MM.1S (cell line): ENCODE measurements at places on chromosomes 6 and 20.

- no peak overlapping the region for H3K27ac ChIP-seq
- H3K4me1 ChIP-seq: no peaks in the 10 kb centered on the region
- H3K36me3 ChIP-seq: no peaks in the 10 kb centered on the region
Observed at GRCh38 chr20:3494218-3494617, 23.4 kb downstream of the ATRN start.

- H3K4me3 ChIP-seq: no peak overlapping the region
- H3K27ac ChIP-seq: no peak overlapping the region
- DNase-seq: no peak
- no peaks in the 10 kb centered on the region for H3K27me3 ChIP-seq
Observed at GRCh38 chr6:92114091-92114675, 1305.2 kb downstream of the EPHA7 start.

- H3K4me3 ChIP-seq: no peak overlapping the region
- DNase-seq: no peak
- peaks cover 11% of the 10 kb centered on the region for H3K4me1 ChIP-seq
- H3K27ac ChIP-seq: no peak overlapping the region
- H3K27me3 ChIP-seq: no peaks in the 10 kb centered on the region
Observed at GRCh38 chr20:39016041-39016440, 53.9 kb downstream of the DHX35 start.

- no peak overlapping the region for H3K27ac ChIP-seq
- H3K4me3 ChIP-seq: no peak overlapping the region
- no peaks in the 10 kb centered on the region for H3K36me3 ChIP-seq
- no peaks in the 10 kb centered on the region for H3K27me3 ChIP-seq
Observed at GRCh38 chr6:20997143-20997769, 463.0 kb downstream of the CDKAL1 start.

DNA sequence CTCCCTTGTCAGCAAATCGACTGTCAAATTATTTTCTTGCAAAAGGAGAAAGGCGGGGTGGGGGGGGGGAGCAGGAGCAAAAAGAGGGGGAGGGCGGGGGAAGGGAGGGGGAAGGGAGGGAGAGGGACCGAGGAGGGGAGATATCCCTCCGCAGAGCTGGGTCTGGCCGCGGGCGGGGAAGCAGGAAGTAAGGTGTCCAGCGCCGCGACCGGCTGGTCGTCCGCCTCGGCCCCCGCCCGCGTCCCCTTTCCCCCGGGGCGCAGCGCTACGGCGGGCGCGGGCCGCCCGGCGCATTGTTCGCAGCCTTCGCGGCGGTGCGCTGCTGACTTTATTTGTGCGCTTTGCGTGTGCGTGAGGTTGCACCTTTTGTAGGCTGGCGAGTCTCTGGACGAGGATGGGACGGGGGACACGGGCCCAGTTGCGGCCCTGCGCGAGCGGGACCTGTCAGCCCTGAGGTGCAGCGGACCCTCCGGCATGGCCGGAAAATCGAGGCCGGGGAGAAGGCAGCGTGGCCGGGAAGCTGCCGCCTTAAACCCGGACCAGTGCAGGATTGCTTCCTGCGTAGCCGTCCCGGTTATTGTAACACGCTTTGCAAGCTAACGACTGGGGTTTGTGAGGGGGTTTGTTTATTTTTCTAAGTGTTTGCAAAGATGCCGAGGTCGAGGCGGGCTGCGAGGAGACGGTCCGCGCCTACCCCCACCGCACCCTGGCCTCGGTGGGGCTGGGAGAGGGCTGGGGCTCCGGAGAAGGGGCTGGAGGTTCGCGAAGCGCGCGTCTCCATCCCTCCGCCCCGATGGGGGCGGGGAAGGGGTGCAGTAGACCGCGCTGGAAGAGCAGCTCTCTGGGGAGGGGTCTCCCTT, 675 bp upstream of the TRERF1 start:
- DNase-seq: peak; percentile 71
- peak overlapping the region; percentile 82 for H3K27ac ChIP-seq
- H3K4me1 ChIP-seq: peaks cover 12% of the 10 kb centered on the region; the same call in 1 of the 2 replicates
- no peaks in the 10 kb centered on the region; the same call in 1 of the 2 replicates for H3K36me3 ChIP-seq

- no peak overlapping the region for H3K27ac ChIP-seq
- H3K36me3 ChIP-seq: no peaks in the 10 kb centered on the region
- peaks cover 33% of the 10 kb centered on the region for H3K4me1 ChIP-seq
- H3K4me3 ChIP-seq: no peak overlapping the region
Observed at GRCh38 chr6:45003387-45003786, 324.7 kb upstream of the RUNX2 start.

- no peak overlapping the region for H3K27ac ChIP-seq
- H3K36me3 ChIP-seq: no peaks in the 10 kb centered on the region
- H3K4me3 ChIP-seq: no peak overlapping the region
- DNase-seq: no peak
- H3K4me1 ChIP-seq: no peaks in the 10 kb centered on the region
Observed at GRCh38 chr20:25534845-25535244, 50.5 kb downstream of the NINL start.

DNA sequence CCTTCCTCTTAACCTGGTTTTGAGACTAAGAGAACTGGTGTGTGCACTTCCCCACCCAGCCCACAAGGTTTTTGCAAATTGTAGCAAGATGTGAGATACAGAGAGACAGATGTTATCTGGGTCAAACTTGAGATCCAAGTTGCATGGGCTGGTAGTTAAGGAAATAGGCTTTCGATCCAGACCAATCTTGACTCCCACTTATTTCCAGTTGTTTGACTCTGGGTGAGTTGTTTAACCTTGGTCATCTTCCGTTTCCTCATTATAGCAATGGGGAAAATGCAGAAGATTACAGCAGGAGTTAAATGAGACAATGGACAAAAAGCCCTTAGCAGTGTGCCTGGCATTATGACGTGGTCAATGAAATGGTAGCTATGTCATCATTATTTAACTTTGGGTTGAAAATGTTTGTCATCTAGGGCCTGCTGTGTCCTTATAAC, 1.7 kb downstream of the SNX21 start:
- H3K4me3 ChIP-seq: no peak overlapping the region
- no peaks in the 10 kb centered on the region for H3K4me1 ChIP-seq
- DNase-seq: no peak
- no peaks in the 10 kb centered on the region for H3K36me3 ChIP-seq
- H3K27ac ChIP-seq: no peak overlapping the region
- H3K27me3 ChIP-seq: no peaks in the 10 kb centered on the region

GRCh38 chr20:23507346-23507745, 16.4 kb downstream of the CST8 start:
- H3K4me1 ChIP-seq: no peaks in the 10 kb centered on the region
- H3K4me3 ChIP-seq: no peak overlapping the region
- no peak for DNase-seq
- no peaks in the 10 kb centered on the region for H3K27me3 ChIP-seq
- H3K27ac ChIP-seq: no peak overlapping the region

- no peak overlapping the region for H3K4me3 ChIP-seq
- peaks cover 41% of the 10 kb centered on the region for H3K4me1 ChIP-seq
- no peaks in the 10 kb centered on the region for H3K27me3 ChIP-seq
- no peaks in the 10 kb centered on the region for H3K36me3 ChIP-seq
- no peak overlapping the region for H3K27ac ChIP-seq
Observed at GRCh38 chr6:45702849-45703739, 312.6 kb downstream of the CLIC5 start.

GRCh38 chr6:11500008-11500407, 37.5 kb upstream of the TMEM170B start:
- no peaks in the 10 kb centered on the region for H3K4me1 ChIP-seq
- no peak for DNase-seq
- no peaks in the 10 kb centered on the region for H3K36me3 ChIP-seq

GRCh38 chr20:50298554-50299324, 108.1 kb downstream of the CEBPB start:
- DNase-seq: no peak
- H3K4me3 ChIP-seq: no peak overlapping the region
- no peak overlapping the region for H3K27ac ChIP-seq
- no peaks in the 10 kb centered on the region for H3K36me3 ChIP-seq
- H3K4me1 ChIP-seq: no peaks in the 10 kb centered on the region

GRCh38 chr6:14876778-14877613, 368.9 kb upstream of the JARID2 start:
- H3K27ac ChIP-seq: no peak overlapping the region
- H3K4me3 ChIP-seq: no peak overlapping the region
- no peaks in the 10 kb centered on the region for H3K27me3 ChIP-seq
- no peaks in the 10 kb centered on the region for H3K4me1 ChIP-seq
- H3K36me3 ChIP-seq: no peaks in the 10 kb centered on the region

DNA sequence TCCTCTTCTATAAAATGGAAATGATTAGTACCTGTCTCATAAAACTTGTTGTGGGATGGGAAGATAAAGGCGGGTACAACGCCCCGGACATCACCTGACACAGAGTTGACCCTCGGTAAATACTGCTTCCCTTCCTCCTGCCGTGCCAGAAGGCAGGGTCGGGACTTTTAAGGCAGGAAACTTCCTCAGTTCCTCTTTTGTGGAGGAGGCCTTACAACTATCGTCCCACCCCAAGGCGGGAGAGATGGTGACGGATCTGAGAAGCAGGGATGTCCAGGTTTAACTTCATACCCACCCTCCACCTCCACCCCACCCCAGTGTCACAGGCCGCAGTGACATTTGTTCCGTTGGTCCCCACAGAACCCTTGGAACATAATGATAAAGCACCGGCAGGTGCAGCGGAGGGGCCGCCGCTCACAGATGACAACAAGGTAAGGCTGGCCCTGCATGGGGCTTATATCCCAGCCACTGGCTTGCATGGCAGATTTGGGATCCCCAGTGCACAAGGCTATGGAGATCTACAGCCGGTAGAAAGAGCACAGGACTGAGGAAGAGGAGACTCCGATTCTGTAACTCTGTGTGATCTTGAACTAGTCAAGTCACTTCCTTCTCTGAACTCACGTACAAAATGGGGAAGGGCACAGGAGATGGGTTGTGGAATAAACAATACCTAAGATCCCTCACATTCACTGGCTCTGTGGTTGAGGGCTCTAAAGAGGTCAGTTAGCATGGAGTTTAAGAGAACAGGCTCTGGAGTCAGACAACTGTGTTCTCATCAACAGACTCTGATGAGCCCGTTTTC, 764 bp downstream of the DNTTIP1 start:
- no peaks in the 10 kb centered on the region for H3K27me3 ChIP-seq
- peak overlapping the region; percentile 55; the same call in 1 of the 2 replicates for H3K27ac ChIP-seq

GRCh38 chr20:48574383-48574782, 253.4 kb downstream of the PREX1 start:
- no peak overlapping the region for H3K4me3 ChIP-seq
- H3K36me3 ChIP-seq: no peaks in the 10 kb centered on the region
- no peaks in the 10 kb centered on the region for H3K27me3 ChIP-seq
- 0 out of 2 replicates have a peak, but pooled peaks cover 5% of the 10 kb centered on the region for H3K4me1 ChIP-seq

GRCh38 chr20:48630342-48631075, 197.3 kb downstream of the PREX1 start:
- no peak overlapping the region for H3K27ac ChIP-seq
- no peak overlapping the region for H3K4me3 ChIP-seq
- DNase-seq: no peak
- no peaks in the 10 kb centered on the region for H3K36me3 ChIP-seq
- H3K27me3 ChIP-seq: no peaks in the 10 kb centered on the region
- no peaks in the 10 kb centered on the region for H3K4me1 ChIP-seq

GRCh38 chr20:31923388-31924331, 28.2 kb downstream of the PDRG1 start:
- no peak overlapping the region for H3K27ac ChIP-seq
- H3K36me3 ChIP-seq: no peaks in the 10 kb centered on the region
- no peaks in the 10 kb centered on the region for H3K4me1 ChIP-seq
- peaks cover 43% of the 10 kb centered on the region for H3K27me3 ChIP-seq
- no peak overlapping the region for H3K4me3 ChIP-seq

- H3K4me3 ChIP-seq: no peak overlapping the region
- H3K36me3 ChIP-seq: no peaks in the 10 kb centered on the region
- H3K27me3 ChIP-seq: no peaks in the 10 kb centered on the region
- no peaks in the 10 kb centered on the region for H3K4me1 ChIP-seq
Observed at GRCh38 chr20:4511776-4512175, 209.9 kb upstream of the PRND start.

GRCh38 chr6:119484598-119484997, 135.0 kb upstream of the MAN1A1 start:
- no peak overlapping the region for H3K4me3 ChIP-seq
- DNase-seq: no peak
- peaks cover 4% of the 10 kb centered on the region; the same call in 1 of the 2 replicates for H3K4me1 ChIP-seq

DNA sequence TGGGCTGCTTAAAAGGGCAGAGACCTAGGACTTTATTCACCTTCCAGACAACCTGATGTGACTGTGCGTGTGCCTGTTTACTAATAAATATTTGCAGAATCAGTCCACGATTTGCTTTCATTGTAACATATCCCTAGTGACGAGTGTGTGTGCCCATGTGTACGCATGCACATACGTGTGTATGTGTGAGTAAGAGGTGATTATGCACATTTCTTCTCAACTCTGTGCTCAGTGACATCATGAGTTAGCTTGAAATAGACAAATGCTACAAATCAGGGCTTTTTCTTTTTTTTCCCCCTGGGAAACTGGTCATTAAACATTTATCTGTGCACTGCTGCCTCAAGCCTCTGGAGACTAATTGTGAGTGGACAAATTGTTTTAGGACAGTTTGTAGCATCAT, 242.6 kb upstream of the SOX4 start:
- H3K27me3 ChIP-seq: no peaks in the 10 kb centered on the region
- no peaks in the 10 kb centered on the region for H3K36me3 ChIP-seq
- no peaks in the 10 kb centered on the region for H3K4me1 ChIP-seq
- no peak overlapping the region for H3K4me3 ChIP-seq
- no peak for DNase-seq

DNA sequence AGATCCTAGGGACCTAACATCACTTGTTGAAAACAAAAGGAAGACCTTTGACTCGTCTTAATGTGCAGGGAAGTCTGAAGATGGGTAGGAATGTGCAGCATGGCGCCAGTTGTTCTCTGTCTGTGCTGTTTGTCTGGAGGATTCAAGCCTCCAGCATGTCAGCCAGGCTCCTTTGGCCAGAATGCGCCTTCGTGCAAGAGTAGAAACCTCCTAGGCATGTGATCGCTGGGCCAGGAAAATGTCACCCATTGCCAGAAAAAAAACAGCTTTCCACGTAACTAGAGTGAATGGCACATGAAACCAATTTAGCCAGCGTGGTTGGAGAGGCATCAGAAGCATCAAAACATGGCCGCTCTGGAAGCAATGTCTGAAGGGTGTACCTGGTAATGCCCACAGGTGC, 132.7 kb downstream of the EDN1 start:
- H3K36me3 ChIP-seq: no peaks in the 10 kb centered on the region
- DNase-seq: no peak
- no peaks in the 10 kb centered on the region for H3K4me1 ChIP-seq
- no peaks in the 10 kb centered on the region for H3K27me3 ChIP-seq
- H3K27ac ChIP-seq: no peak overlapping the region
- no peak overlapping the region for H3K4me3 ChIP-seq

DNA sequence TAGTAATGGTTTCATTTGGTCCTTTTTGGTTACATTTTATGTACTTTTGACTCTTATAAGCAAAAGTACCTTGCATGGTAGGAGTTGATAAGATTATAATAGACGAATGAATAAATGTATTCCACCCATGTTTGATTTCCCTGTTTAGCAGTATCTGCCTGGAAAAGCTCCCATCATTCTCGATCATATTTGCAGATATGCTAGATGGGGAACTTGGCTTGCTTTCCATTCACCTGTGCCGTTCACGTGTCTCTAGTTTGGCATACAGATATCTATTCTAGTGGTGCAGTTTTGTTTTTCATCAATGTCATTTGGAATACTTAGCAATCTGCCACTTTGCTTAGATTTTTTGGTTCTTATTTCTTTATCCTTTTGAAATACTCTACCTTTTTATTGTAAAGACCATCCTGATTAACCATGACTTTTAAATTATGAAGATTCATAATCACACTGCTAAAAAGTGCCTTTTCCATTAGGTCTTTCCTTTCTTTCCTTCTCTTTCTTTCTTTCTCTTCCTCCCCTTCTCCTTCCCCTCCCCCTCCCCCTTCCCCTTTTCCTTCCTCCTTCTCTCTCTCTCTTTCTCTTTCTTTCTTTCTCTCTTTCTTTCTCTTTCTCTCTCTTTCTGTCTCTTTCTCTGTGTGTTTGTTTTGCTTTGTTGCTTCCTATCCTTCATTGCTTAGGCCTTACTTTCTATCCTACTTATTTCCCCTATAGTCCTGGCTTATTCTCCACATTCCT, 40.4 kb downstream of the ANKS1A start:
- no peaks in the 10 kb centered on the region for H3K27me3 ChIP-seq
- H3K4me1 ChIP-seq: no peaks in the 10 kb centered on the region
- DNase-seq: no peak
- no peak overlapping the region for H3K4me3 ChIP-seq
- no peaks in the 10 kb centered on the region for H3K36me3 ChIP-seq
- no peak overlapping the region for H3K27ac ChIP-seq
